ENCODE measurements at places on chromosomes 11 and 22. TPM values are rescaled to one million over a fixed set of nuclear protein-coding genes. Genes with fewer than 3 reads are reported as not detected.

- no peak for DNase-seq
Observed at GRCh38 chr22:36795633-36796032, 19.7 kb upstream of the IFT27 start.

- no peak for DNase-seq
Observed at GRCh38 chr11:82924522-82925224, 23.1 kb downstream of the DDIAS start.

GRCh38 chr11:102497061-102497460 is 33.5 kb downstream of the MMP7 start:
- DNase-seq: no peak

OR52A5 gene
- polyA plus RNA-seq: not detected

DNA sequence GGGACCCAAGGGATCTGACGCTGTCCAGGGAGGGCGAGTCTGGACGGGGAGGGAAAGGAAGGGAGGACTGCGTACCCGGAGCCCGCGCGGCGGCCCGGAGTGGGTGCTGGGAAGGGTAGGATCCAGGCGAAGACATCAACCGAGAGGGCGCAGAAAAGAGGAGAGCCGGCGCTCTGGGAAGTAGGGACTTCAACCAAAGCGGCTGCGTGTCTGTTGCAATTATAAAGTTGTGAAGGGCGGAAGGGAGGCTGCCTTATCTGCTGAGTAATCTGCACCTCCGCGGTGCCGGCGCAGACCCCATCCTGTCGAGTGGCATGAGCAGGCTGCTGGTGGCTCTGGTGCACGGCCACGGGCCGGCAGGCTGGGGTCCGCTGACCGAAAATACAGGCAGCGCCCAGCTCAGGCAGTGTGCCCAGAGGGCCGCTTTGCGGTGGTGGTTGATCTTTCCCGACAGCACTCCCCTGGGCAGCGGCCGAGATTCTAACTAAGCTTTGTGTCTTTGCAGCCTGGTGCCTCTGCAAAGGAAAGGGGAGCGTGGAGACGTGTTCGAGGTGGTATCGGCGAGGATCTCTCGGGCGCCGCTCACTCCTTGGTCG is 978 bp downstream of the C11orf87 start:
- no peak for DNase-seq

DNA sequence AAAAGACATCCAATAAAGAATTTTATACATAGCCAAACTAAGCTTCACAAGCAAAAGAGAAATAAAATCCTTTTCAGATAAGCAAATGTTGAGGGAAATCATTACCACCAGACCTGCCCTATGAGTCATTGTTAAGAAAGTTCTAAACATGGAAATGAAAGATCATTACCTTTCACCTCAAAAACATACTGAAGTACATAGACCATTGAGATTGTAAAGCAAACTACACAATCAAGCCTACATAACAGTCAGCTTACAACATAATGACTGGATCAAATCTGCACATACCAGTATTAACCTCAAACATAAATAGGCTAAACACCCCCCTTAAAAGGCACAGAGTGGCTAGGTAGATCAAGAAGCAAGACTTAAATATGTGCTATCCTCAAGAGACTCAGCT is 501.0 kb upstream of the LUZP2 start:
- DNase-seq: no peak

DNA sequence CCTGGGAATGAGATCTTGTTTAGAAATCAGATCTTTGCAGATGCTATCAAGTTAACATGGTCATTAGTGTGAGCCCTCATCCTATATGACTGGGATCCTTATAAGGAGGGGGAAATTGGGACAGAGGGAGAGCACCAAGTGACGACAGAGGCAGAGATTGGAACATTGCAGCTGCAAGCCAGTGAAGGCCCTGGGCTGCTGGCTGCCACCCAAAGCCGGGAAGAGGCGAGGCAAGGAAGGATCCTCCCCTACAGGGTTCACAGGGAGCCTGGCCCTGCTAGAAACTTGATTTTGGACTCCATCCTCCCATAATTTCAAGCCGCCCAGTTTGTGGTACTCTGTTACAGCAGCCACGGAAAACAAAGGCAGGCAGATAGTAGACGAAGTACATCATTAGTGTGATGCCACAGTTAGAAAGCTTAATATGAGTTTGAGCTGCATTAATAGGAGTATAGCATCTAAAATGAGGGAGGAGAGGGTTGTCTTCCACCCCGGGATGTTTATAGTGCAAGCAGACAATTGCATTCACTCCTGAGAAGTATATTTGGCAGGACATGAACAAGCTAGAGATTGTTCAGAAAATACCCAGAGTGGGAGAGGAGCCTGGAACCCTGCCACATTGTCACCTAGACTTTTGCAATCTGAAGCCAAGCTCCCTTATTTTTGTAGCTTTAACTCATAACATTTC is 56.8 kb upstream of the CLMP start:
- no peak for DNase-seq

DNA sequence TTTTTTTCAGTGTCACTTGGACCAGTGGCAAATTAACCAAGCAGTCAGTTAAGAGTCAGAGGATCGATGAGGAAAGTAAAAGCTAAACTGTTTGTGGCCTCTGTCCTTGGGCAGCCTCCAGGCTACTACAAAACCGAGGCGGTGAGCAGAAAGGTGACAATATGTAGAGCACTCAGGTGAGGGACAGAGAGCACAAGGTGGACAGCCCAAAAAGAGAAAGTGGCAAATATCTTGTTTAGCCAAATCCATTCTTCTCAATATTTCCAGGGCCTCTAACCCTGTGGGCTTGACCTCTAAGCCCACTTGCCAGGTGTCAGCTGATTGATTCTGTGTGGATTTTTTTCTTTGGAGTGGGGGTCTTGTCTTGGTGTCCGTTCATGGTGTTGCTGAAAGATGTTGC is 4202.2 kb upstream of the OR11H1 start:
- no peak for DNase-seq

DNA sequence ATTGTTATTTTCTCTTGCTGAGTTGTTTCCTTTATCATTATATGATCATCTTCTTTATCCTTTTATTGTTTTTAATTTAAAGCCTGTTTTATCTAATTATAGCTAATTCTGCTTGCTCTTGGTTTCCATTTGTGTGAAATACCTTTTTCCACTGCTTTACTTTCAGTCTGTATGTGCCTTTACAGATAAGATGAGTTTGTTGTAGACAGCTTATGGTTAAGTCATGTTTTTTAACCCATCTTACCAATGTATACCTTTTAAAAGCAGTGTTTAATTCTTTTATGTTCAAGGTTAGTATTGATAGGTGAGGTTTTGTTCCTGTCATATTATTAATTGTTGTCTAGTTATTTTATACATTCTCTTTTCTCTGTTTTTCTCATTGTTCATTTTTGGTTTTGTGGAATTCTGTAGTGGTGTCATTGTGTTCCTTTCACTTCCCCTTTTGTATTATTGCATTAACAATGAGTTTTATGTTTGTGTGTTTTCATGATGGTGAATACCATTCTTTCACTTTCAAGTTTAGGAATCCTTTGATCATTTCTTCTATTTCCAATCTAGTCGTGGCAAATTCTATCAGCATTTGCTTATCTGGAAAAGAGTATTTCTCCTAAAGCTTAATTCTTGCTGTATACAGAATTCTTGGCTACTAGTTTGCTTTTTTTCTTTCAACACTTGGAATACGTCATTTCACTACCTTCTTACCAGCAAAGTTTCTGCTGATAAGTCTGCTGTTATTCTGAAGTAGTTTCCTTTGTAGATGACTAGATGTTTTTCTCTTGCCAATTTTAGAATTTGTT is 21.8 kb downstream of the OR5AN1 start:
- no peak for DNase-seq

DNA sequence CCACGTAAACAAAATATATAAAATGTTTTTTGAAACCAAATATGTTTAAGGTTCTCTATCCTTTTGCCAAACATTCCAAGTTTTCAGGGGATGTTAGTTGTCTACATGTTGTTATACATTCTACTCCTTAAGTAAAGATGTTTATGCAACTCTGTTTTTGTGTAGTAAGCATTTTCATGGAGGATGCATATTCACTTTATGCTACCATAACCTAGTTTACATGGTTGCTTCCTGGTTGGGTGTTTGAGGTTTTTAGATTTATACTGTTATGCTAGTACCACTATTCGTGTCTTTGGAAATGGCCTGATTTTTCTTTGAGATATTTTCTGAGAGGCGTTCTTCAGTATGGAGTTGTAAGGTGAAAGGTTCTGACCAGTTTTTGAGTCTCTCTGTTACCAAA is 131.1 kb upstream of the SORL1-AS1 start:
- DNase-seq: no peak

DNA sequence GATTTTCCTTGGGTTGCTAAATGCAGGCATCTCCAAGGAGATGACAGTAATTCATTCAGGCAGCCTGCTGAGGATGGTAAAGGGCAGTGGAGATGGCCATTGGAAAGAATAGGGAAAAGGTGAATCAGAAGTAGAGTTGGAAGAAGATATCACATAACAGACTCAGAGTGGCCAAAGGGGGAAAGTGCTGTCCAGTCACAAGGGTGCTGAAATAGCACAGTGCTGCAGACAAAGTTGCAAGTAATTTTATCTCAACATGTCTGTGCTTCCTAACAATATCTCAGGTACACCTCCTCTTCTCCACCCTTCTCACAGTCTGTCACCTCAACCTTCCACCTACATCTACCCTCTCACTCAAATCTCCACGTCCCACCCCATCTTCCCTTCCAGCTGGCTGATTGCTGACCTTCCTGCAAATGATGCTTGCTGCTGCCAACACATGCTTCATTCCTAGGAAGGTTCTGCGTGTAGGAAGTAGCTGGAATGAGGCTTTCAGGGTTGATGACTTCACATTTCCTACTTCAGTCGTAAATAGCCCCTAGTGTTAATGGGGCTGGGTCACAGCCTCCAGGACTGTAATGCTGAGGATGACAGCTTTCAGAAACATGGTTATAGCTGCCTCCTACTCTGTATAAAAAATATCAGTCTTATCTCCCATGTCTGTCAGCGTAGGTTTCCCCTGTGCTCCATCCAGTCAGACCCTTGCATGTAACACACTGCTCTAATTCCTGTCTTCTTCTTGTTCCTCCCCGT is 123.9 kb downstream of the CTNND1 start:
- DNase-seq: peak; percentile 3
